ENCODE measurements at places on chromosomes 16 and 17.

GRCh38 chr16:58832386-58832895 is 98.3 kb upstream of the GOT2 start:
- DNase-seq = no peak

- DNase-seq = no peak
Measured at GRCh38 chr16:11799017-11799381, 1.9 kb upstream of the ZC3H7A start.

- no peak for DNase-seq
Measured at GRCh38 chr16:22325598-22326368, 28.6 kb downstream of the POLR3E start.

DNA sequence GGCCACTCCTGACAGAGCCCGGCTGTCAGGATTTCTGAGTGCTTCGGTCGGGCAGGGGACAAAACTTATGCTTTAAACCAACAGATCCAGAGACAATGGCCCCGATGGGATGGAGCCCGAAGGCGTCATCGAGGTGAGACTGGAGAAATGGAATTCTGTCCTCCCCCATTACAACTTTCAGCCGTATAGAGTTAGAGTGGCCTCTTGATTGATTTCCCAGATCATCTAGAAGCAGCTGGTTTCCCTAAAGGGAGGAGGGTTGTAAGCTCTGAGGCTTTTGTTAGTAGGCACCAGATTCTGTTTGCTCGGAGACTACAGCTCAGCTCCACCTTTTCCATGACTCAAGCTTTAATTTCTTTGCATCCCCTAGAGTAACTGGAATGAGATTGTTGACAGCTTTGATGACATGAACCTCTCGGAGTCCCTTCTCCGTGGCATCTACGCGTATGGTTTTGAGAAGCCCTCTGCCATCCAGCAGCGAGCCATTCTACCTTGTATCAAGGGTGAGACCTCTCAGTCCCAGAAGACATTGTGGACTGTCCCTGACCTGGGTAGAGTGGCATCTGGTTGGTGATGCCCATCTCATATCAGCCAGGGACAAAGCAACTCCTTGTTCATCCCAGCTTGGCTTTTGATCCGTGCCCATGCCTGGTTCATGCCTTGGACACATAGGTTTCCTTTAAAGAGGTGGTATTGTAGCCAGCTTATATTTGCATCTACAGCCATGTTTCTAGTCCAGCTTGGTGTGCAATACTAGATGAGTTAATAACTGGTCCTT is 5.1 kb upstream of the CD68 start:
- DNase-seq = no peak

- no peak for DNase-seq
Measured at GRCh38 chr17:13384626-13385025, 217.1 kb downstream of the HS3ST3A1 start.

DNA sequence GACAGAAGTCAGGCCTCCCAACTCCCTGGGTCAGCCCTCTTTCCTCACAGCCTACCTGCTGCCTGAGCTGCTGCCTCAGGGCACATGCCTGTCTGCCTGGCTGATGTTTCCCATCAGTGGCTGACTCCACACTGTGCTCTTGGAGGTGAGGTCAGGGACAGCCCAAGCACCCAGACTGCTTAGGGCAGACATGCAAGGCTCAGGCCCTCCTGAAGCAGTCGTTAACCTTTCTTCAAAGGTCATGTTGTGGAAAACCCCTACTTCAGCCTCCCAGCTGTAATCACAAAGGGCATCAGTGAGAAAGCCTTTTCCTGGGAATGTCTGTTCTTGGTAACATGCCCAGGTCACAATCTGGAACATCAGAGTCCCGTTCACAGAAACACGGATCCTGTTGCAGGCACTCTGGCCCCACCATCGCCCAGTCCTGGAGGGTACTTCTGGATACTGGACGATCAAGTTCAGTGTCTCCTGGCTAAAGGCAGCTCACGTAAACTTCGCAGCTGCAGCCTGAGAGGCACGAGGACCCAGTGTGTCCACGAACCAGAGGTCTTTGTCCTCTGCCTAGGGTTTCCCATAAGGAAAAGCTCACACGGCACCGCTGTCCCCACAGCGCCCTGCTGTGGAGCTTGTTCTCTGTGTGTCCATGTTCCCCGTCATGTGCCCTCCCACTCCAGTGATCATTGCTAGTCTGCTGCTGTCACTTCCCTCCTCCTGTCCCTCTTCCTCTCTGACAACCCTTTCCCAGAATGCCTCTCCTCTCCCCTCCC is 54.9 kb downstream of the GNAO1 start:
- DNase-seq = no peak

DNA sequence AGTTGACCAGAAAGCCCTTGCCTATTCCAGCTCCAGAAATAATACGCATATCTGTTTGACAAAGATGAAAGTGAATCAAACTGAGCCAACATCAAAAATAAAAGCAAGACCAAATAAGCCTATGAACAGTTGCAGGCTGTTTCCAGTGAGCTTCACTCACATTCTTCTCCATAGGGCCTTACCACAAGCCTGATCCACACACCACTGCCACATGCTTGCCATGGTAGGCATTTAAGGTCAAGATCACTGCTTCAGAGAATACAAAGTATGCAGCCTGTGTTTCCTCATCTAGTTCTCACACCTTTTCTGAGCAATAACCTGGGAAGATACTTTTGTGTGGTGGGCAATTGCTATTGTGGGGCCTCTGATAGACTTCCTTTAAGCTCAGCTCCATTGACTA is 1060.2 kb downstream of the CDH11 start:
- DNase-seq = no peak

GRCh38 chr17:42289611-42290181 is 1.4 kb downstream of the STAT5A start:
- DNase-seq = no peak

- no peak for DNase-seq
Measured at GRCh38 chr16:80006241-80007215, 406.0 kb upstream of the MAF start.

- DNase-seq = no peak
Measured at GRCh38 chr17:50353600-50354195, 7.8 kb downstream of the XYLT2 start.

DNA sequence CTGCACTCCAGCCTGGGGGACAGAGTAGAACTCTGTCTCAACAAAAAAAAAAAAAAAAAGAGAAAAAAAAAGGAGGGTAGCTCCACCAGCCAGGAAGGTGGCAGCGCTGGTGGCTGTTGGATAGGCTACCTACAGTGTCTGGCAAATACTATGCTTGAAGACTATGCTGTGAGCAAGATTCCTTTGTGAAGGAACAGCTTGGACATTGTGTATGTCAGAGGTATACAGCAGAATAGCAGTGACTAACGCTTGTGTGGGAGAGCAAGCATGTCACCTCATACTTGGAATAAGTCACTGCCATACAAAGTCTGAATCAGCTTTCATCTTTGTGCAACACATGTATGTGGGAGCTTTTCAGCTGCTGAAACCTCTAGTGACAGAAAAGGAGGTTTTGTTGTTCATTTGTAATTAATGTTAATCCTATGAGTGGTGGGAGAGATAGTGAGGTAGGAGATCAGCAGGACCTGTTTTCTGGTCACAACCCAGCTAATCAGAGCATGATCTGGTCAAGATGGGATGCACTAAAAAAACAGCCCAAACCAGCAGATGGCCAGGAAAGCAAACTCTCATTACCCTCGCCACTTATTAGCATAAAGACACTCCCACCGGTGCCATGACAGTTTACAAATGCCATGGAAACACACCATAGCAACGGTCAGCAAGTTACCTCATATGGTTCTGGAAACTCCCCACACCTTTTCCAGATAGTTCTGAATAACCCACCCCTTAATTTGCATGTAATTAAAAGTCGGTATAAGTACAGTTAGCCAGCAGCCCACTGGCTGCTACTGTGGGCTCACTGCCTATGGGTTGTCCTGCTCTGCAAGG is 6.8 kb upstream of the ITGAD start:
- DNase-seq = no peak

DNA sequence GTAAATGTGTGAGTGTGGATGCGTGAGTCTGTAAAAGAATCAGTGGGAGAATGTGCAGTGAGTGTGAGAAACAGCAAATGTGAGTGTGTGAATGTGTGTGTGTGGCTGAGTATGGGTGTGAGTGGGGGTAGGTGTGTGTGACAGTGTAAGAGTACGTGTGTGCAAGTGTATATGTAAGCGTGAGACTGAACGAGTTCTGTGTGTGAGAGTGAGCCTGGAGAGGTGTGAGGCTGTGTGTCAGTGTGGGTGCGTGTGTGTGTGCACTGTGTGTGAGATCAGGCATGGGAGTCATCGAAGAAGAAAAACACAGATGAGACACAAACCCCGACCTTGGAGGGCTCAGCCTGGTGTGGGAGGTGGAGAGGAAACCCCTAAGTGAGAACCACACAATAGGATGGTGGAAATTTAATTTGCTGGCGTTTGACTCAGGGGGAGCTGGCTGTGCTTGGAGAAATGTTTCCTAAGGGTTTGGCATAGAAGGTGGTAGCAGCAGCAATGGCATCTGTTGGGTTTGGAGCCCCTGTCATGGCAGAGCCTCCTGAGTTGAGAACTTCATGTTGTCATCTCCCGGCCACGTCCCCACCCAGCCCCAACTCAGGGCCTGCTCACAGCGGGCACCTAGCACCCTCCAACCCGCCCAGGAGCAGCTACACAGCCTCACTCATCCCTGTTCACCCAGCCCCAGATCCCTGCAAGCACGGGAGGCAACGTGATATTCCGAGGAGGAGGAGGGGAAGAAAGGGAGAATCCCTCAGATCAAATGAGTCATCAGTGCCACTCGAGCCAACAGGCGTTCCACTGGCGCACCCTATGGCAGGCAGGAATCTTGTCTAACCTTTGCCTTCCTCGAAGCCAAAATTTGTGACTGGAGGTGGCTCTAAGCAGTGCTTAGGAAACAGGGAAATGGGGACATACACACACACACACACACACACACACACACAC is 14.3 kb upstream of the NUBP1 start:
- no peak for DNase-seq

GRCh38 chr16:87437327-87437726 is 45.2 kb downstream of the MAP1LC3B start:
- no peak for DNase-seq

- DNase-seq = no peak
Measured at GRCh38 chr16:84794186-84794585, 25.6 kb upstream of the CRISPLD2 start.

GRCh38 chr17:28406473-28406814 is 432 bp upstream of the SLC46A1 start:
- DNase-seq = no peak

- no peak for DNase-seq
Measured at GRCh38 chr16:68481636-68482035, 33.3 kb upstream of the SMPD3 start.

- DNase-seq = no peak
Measured at GRCh38 chr17:41987642-41988041, 21.0 kb downstream of the CNP start.

DNA sequence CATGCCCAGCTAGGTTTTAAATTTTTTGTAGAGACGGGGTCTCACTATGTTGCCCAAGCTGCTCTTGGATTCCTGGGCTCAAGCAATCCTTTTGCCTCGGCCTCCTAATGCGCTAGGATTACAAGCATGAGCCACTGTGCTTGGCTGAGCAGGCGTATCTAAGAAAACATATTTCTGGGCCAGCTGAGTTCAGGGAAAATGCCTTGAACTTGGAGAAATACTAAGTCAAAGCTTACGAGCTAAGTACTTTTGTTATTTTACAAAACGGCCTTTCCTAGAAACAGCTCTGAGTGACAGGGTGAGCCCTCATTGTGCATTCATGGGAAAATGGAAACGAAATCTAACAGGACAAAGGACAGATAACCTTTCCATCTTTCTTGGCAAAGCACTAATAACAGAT is 24.7 kb downstream of the DNAI2 start:
- no peak for DNase-seq

DNA sequence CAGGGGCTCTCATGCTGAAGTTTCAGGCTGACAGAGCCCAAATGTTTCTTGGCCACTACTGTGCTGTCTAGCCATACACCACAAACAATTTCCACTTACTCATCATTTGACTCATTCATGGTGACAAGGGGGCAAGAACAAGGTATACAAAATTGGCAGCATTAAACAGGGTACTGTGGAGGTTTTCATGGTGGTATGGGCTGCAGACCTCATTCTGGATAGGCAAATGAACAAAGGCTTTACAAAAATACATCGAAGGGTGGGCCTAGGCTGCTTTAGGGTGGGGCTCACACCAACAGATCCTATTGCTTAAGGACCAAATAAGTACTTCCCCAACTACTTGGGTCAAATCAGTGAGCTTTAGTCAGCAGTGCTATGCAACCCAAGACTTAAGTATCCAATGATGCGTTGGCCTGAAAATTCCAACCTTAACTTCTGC is 53.0 kb downstream of the N4BP1 start:
- DNase-seq = no peak

GRCh38 chr17:74645010-74645409 is 21.5 kb upstream of the CD300E start:
- DNase-seq = no peak

GRCh38 chr17:80780381-80781198 is 211.1 kb upstream of the CHMP6 start:
- no peak for DNase-seq

GRCh38 chr17:44360144-44360533 is 3.5 kb downstream of the FAM171A2 start:
- DNase-seq = no peak

DNA sequence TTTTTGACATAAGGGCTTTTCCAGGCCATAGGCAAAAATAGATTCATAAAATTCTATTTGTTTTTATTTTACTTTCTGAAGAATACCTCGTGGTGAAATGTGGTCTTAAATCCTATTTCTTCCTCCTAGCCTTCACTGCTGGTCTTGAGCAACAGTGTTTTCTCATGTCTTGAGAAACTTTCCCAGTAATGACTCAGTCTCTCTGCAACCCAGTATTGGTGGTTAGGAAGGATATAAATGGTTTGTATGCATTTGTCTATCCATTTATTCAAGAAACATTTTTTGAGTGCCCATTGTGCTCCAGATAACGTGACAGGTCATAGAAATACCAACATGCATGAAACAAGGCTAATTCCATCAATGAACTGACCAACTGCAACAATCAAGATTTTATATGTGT is 213.9 kb downstream of the TMEM114 start:
- no peak for DNase-seq

GRCh38 chr16:86884390-86884650 is 306.0 kb downstream of the FOXL1 start:
- no peak for DNase-seq

DNA sequence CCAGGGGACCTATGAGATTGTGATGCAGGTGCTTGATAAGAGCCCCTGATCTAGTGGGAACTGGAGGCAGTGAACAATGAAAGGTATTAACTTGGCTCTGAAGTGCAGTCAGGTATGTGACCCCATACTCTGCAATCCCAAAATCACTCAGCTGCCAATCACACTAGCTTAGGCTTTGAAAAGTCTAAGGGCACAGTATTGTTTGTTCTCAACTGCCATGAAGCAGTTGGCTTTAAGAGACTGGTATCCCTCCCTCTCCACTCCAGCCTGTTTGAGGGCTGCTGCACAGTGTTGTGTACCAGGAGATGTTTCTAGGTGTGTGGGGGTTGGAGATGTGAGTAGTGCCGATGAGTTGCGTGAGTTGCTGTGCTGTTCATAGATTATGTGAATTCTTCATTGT is 2.4 kb downstream of the YPEL2 start:
- no peak for DNase-seq

All from stimulated activated CD8-positive, alpha-beta memory T cell treated with anti-CD3 and anti-CD28 coated beads, Interleukin-7, amount 100 ng/mL, for 48 hours (primary cell).